Esophagus mucosa (tissue), 1 donor: ENCODE measurements at places on chromosomes 1 and 21. TPM values are rescaled to one million over a fixed set of nuclear protein-coding genes. Genes with fewer than 3 reads are reported as not detected.

C1orf52 gene
- 11.7 TPM for total RNA-seq

CLCNKB gene
- total RNA-seq, result not detected

CLCA4 gene
- 230 TPM for total RNA-seq

PLA2G5 gene
- 0.52 TPM for total RNA-seq

KRTAP12-2 gene
- total RNA-seq, result not detected

OR2L13 gene
- not detected for total RNA-seq

CNIH3 gene
- 2.1 TPM for total RNA-seq

ANXA9 gene
- 0.40 TPM for total RNA-seq

DNA sequence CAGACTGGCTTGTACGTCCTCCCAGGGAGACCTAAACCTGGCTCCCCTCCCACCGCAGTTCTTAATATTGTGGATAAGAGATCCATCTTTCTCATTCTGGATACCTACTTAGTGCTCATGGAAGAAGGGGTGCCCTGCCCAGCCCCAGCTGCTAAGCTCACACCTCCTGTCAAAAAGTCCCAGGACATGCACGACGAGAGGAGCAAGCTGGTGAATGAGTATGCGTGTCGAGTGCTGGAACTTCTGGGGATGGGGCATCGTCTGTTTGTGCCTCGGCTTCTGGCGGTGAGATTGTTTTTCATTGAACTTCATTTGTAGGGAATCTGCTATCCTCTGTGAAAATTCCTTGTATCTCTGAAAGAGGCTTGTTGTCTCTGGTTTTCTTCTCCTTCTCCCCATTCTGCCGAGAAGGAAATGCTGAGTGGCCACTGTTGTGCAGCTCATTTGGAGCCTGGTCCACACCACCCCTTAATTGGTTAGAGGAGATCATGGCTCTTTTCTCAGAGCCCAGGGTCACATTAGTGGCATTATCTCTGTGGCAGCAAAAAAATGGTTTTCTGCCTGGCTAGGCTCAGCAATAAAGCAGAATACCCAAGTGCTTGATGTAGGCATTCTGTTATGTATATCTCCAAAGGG, 199.4 kb upstream of the CACYBP start:
- ATAC-seq, result peak; percentile 47

- ATAC-seq, result no peak
Measured at GRCh38 chr1:233679030-233679429, 65.1 kb downstream of the KCNK1 start.

- ATAC-seq, result no peak
Measured at GRCh38 chr1:9601942-9602793, 13.5 kb downstream of the TMEM201 start.
